Dermis microvascular lymphatic vessel endothelial cell (primary cell): ENCODE measurements at places on chromosomes 1 and 21. TPM values are rescaled to one million over a fixed set of nuclear protein-coding genes. Genes with fewer than 3 reads are reported as not detected.

Gene KRTAP13-3
- not detected in 2 replicates for total RNA-seq

Gene TMCC2
- 0.38 and 0.77 TPM in 2 replicates for total RNA-seq

Gene CLDN17
- not detected in 2 replicates for total RNA-seq

Gene DPT
- total RNA-seq, result not detected in 2 replicates

Gene CA6
- not detected in 2 replicates for total RNA-seq

Gene GPR61
- 0.13 TPM in 1 of 2 replicates, not detected in the other for total RNA-seq

Gene ZYG11A
- total RNA-seq, result 0.13 TPM in 2 replicates

Gene VHLL
- total RNA-seq, result 0.13 TPM in 2 replicates

Gene CFHR2
- not detected in 2 replicates for total RNA-seq

Gene MFN2
- total RNA-seq, result 54.6 and 66.4 TPM in 2 replicates

Gene ITLN1
- total RNA-seq, result not detected in 2 replicates

Gene LCK
- under 0.01 TPM in 2 replicates for total RNA-seq

Gene CYP4A22
- not detected in 2 replicates for total RNA-seq

Gene ZSCAN20
- total RNA-seq, result 5.5 and 6.6 TPM in 2 replicates

Gene WNT2B
- 0.51 and 1.0 TPM in 2 replicates for total RNA-seq

Gene NPHS2
- not detected in 2 replicates for total RNA-seq

Gene NHLH2
- not detected in 2 replicates for total RNA-seq

Gene TNFSF4
- total RNA-seq, result 2.0 and 3.6 TPM in 2 replicates

Gene LENEP
- 0.13 and 0.38 TPM in 2 replicates for total RNA-seq

Gene CCDC27
- total RNA-seq, result not detected in 2 replicates

Gene PROX1
- total RNA-seq, result 56.4 and 112 TPM in 2 replicates

Gene OR6K2
- total RNA-seq, result not detected in 2 replicates

Gene EXTL1
- total RNA-seq, result not detected in 2 replicates

Gene RAVER2
- 3.0 and 5.6 TPM in 2 replicates for total RNA-seq

Gene EVI5
- 16.8 and 19.4 TPM in 2 replicates for total RNA-seq

Gene ADAMTS4
- total RNA-seq, result 12.5 and 15.8 TPM in 2 replicates

Gene HSPA13
- total RNA-seq, result 36.3 and 39.2 TPM in 2 replicates

Gene NUAK2
- total RNA-seq, result 3.1 and 3.5 TPM in 2 replicates

Gene CFHR4
- total RNA-seq, result not detected in 2 replicates

Gene NBPF26
- total RNA-seq, result 4.0 and 4.4 TPM in 2 replicates

Gene ATP1B1
- 5.3 and 7.7 TPM in 2 replicates for total RNA-seq

Gene FOXE3
- not detected in 2 replicates for total RNA-seq

Gene SZT2
- 8.6 and 14.0 TPM in 2 replicates for total RNA-seq

Gene UQCRHL
- 0.76 and 4.0 TPM in 2 replicates for total RNA-seq

Gene NHLH1
- total RNA-seq, result under 0.01 TPM in 1 of 2 replicates, not detected in the other

Gene PIGR
- total RNA-seq, result not detected in 2 replicates

Gene S100A8
- not detected in 2 replicates for total RNA-seq

Gene OVAAL
- total RNA-seq, result not detected in 2 replicates

Gene IFT25
- 10.5 and 14.5 TPM in 2 replicates for total RNA-seq

Gene RORC
- total RNA-seq, result not detected in 2 replicates

Gene RIMKLA
- under 0.01 TPM in 2 replicates for total RNA-seq

Gene AMY1A
- total RNA-seq, result not detected in 2 replicates

Gene CFAP141
- not detected in 2 replicates for total RNA-seq

Gene UTS2
- not detected in 2 replicates for total RNA-seq

Gene KCNA3
- total RNA-seq, result not detected in 2 replicates

Gene TGFBR3
- total RNA-seq, result 8.3 and 25.9 TPM in 2 replicates

Gene SV2A
- total RNA-seq, result 1.3 and 3.5 TPM in 2 replicates

Gene CCDC24
- total RNA-seq, result 1.3 and 1.4 TPM in 2 replicates

Gene RPE65
- total RNA-seq, result not detected in 2 replicates
